ENCODE measurements at places on chromosomes 2 and 18.

DNA sequence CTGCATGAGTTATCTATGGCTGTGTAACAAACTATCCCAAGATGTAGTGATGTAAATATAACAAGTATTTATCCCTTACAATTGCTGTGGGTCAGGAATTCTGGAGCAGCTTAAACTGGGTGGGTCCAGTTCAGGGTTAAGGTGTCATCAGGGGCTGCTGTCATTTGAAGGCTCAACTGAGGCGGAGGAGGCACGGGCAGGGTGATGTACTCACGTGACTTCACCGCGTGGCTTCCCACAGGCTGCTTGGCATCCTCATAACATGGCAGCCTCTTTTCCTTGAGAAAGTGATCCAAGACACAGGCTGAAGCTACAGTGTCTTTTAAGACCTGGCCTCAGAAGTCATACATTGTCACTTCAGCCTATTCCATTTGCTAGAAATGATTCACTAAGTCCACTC lies 125.8 kb downstream of the PTGR3 start:
- DNase-seq, result no peak

DNA sequence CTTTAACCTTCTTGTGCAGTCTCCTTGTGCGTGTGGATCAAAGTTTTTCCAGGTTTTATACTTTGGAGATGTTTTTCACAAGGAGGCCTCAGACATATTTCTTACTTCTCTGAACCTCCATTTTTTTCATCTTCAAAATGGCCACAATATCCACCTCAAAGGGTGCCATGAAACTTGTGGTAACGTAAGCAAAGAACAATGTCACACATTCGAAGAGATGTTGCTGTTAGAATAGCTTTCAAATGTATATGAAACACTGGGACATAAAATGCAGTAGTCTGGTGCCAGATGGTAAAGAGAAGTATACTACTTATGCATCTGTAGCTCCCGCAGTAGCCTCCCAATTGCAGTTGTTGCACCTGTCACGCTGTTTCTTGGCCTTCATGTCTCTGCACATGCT lies 2.6 kb upstream of the KRCC1 start:
- DNase-seq, result no peak

- no peak for DNase-seq
Measured at GRCh38 chr18:56083523-56084287, 495.7 kb upstream of the TCF4 start.

GRCh38 chr2:1990724-1991123 lies 246.4 kb upstream of the PXDN start:
- no peak for DNase-seq
